ENCODE measurements at places on chromosomes 16 and 17.

- peak; percentile 13 for DNase-seq
Measured at GRCh38 chr16:72932050-72932449, 115.9 kb downstream of the ZFHX3 start.

- peak; percentile 88 for DNase-seq
Measured at GRCh38 chr17:5031365-5032082, 3.7 kb downstream of the SLC52A1 start.

GRCh38 chr16:83715217-83715920 is 92.4 kb upstream of the HSBP1 start:
- no peak for DNase-seq

GRCh38 chr16:85607321-85607765 is 5.8 kb upstream of the GSE1 start:
- DNase-seq: no peak

- DNase-seq: no peak
Measured at GRCh38 chr16:82867485-82867884, 240.7 kb downstream of the CDH13 start.

DNA sequence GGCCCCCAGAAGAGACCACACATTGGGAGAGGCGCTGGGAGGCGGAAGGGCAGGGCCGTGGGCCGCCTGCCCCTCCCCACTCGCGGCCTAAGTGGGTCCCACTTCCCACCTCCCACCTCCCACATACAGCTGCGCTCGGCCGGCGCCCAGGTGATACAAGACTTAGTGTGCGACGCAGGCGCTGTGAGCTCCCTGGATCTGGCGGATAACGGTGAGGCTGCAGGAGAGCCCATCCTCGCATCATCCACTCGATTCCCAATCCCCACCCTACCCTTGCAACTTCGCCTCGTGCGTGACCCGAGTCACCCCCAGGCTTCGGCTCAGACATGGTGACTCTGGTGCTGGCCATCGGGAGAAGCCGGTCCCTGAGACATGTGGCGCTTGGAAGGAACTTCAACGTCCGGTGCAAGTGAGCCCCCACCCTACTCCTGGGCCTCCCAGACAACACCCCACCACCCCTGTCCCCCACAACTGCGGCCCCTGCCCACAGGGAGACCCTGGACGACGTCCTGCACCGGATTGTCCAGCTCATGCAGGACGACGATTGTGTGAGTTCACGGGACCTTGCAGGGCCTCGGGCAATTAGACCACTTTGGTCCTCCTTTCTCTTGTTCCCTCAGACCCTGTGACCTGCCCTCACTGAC is 3.9 kb downstream of the CARMIL2 start:
- DNase-seq: no peak

DNA sequence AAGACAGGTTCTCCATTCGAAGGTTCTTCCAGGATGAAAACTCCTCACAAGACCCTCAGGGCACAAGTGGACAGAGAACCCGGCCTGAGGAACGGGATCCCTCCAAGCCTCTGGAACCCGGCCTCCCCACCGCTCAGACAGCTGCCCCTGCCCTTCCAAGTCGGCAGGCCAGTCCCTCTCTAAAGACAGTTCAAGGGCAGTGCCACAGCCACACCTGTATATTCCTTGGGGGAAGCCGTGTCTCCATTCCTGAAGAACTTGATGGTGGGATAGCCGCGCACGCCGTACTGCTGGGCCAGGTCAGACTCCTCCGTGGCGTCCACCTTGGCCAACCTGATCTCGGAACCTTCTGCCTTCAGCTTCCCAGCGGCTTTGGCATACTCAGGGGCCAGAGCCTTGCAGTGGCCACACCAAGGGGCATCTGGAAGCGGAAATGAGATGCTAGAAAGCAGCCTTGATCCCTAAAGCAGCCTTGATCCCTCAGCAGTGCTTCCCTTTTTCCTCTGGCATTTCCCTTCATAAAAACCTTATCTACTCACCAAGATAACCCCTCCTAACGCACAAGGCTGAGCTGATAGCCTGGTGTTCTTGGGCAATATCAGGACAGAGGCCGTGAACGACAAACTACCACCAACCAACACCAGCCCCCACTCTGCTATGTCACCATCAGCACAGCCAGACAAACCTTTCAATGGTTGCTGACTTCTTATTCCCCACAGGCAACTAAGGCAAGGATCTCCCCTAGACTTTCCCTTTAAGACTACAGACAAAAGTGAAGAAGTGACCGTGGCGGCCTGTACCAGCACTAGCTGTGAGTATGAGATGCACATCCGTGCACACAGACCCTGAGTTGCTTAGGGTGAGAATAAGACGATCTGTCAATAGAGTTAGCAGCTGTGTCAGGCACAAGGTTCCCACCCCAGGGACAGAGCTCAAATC is 1.1 kb downstream of the P4HB start:
- no peak for DNase-seq

DNA sequence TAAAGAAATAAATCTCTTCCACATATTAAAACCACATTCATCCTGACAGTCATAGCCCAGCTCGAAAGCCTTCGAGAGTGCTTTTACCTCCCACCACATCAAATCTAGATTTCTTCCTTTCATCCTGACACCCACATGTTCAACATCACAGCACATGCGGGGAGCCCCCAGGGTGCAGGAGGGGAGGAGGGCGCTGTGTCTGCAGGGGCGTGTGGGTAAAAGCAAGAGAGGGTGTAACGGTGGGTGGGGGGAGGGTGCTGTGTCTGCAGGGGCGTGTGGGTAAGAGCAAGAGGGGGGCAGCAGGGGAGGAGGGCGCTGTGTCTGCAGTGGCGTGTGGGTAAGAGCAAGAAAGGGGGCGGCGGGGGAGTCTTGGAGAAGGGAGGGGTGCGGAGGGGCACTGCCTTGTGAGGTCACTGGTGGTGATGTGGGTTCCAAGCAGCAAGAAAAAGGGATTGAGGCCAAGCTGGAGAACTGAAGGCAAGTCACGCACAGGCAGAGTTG is 34.7 kb downstream of the ADCY9 start:
- peak; percentile 28 for DNase-seq

DNA sequence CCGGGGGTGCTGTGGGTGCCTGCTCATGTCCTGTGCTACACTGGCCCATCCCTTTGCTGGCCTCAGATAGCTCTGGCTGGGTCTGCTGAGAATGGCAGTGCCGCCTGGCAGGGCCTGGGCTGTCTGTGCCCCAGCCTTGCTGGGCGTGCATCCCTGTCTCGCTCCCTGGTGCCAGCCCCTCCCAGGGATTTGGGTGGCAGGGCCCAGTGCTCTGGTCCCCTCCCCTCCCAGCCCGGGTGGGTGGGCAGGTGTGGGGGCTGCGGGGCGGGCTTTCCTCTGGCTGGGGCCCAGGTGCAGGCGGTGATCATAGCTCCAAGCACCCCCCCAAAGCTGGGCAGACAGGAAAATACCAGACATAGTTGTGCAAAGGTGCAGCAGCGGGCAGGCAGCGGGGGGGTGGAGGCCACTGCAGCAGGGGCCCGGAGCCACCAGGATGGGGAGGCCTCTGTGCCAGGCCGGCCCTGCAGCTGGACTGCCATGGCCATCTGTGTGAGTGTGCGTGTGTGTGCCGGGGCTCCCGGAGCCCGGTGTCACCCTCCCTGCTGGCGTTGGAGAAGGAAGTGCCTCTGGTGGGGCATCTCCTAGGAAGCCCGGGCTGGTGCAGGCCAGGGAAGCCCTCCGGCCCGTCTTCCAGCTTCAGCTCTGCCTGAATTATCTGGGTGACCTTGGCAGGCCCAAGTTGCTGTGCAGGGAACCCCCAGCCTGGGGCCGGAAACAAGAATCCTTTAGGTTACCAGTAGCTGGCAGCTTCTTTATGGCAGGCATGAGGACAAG is 7.4 kb downstream of the GLIS2 start:
- DNase-seq: no peak

DNA sequence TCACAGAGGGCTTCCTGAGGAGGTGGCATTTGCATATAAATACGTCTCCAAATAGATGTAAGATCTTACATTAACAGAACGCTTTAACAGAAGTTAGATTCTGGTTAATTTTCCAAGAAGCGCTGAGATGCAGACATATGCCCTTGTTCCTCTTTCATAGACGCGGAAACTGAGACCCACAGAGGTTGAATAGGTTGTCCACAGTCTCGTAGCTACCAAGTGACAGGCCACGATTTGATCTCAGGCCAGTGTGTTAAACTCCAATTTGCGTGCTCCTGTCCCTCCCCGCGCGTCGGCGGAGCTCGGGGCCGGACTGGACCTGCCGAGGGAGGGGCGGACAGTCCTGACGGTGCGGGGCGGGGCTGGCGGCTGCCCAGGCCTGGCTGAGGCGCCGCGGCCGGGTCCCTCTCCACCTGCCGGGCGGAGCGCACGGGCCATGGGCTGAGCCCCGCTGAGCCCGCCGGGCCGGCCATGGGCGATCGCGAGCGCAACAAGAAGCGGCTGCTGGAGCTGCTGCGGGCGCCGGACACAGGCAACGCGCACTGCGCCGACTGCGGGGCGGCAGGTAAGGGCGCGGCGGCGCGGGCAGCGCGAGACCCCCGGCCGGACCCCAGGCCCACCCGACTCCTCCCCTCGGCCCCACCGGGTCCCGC is at the start of gene ADAP2:
Gene ADAP2, plus strand, starts transcription at position 402 of the 653 bp plus-strand sequence. Its CDS starts 70 bp downstream, at position 472.
- no peak for DNase-seq

- DNase-seq: no peak
Measured at GRCh38 chr16:83624429-83625120, 183.2 kb upstream of the HSBP1 start.

GRCh38 chr17:77880711-77881450 is 77.6 kb upstream of the TNRC6C start:
- DNase-seq: no peak

- DNase-seq: no peak
Measured at GRCh38 chr17:79615926-79616325, 5.1 kb upstream of the RBFOX3 start.

DNA sequence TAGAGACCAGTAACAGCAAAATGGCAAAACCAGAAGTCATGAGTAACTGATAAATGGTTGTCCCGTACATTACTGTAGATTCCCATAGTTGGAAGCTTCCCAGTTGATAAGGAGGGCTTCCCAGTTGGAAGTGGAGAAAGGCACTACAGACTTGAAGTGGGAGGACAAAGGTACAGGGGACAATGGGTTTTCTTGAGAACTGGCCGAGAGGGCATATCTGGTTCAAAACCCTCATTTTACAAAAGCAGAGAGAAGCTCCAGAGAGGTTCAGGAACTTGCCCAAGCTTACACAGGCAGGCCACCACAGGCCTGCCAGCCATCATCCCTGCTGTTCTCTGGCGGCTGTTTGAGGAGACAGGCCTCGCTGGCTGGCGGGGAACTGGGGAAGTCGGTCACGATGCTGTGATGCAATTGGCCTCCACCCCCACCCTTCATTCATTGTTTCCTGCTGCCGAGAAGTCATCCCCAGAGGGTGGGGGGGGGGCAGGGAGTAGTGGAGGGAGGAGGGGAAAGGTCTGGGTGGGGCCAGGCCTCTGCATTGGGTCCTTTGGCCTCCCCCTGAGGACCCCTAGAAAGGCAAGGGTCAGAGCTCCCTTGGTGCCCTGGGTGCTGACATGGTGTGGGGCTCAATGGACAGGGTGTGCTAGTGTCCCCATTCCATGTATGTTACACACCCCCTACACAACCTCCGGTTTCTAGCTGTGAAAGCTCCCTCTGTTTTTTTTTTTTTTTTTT is 3.0 kb downstream of the UBALD2 start:
- DNase-seq: peak; percentile 85

DNA sequence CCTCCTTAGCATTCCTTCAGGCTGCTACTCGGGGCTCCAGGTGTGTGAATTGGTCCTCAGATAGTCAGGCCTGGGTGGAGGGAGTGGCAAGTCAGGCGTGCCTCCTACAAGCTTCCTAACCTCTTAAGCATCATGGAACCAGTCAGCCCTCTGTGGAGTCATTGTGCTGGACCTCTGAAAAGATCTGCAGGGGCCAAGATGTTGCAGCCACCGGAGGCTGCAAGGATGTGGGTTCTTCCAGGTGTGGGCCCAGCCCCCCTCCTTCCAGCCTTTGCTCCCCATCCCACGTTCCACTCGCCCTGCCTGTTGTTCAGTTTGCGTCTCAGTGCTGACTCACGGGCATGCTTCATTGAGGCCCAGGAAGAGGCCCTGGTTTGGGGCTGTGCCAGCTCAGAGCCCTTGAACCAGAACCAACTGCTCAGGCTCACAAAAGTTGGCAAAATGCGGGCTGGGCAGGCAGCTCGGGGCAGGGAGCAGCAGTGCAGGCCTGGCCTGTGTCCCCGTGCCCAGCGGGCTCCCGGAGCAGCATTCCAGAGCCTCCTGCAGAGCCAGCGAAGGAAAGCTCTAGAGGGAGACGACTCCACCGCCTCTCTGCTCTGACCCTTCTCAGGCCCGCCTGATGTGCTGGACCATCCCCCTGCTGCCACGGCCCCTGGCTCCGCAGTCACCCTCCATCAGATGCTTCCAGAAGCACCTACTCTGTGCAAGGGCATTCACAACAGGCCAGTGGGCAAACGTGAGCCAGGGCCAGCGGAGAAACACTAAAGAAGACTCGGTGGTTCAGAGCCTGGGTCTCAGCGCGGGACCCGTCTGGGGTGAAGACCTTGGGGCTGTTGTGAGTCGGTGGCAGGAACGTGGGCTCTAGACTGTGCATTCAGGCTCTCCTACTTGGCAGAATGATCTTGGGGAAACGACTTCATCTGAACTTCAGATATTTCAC is 7.5 kb downstream of the LDHD start:
- DNase-seq: peak; percentile 65

DNA sequence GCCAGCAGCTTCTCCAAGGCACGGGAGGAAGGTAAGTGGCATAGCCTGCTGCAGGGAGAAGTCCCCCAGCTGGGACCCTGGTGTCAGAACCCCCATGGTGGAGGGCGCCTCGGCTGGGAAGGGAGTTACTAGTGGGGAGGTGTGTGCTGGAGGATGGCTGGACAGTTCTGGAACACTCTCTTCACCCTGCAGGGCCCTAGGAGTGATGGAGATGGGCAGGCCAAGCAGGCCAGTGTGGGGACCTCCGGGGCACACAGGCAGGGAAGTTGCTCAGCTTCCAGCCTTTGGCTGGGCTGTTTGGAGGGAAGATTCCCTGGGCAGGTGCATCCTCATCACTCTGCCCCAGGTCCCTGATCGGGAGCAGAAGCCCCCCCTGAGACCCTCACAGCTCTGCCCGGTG is 696 bp downstream of the C17orf99 start:
- DNase-seq: no peak

GRCh38 chr17:55641676-55642081 is 81.0 kb downstream of the TMEM100 start:
- peak; percentile 28 for DNase-seq

DNA sequence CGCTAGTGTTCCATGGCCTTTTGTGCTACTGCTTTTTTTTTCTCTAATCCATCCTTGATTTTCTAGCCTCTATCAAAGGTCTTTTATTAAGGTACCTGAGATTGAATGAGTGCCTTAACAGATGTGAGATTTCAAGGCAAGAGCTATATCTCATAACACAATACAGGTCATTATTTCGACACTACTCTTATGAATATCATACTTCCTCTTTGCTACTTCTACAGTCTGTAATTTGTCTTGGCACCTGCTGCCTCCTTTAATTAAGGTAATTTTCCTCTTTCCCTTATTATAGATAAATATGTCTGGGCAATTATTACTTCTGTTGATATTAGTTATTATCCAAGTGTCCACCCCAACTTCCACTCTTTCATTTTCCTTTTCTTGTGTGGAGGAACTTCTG is 5.3 kb downstream of the KRT28 start:
- DNase-seq: no peak
